Activated naive CD4-positive, alpha-beta T cell treated with anti-CD3 and anti-CD28 coated beads for 36 hours (primary cell): ENCODE measurements at places on chromosomes 3 and 15.

GRCh38 chr3:162141272-162141791 lies 644.7 kb downstream of the OTOL1 start:
- no peak for DNase-seq

DNA sequence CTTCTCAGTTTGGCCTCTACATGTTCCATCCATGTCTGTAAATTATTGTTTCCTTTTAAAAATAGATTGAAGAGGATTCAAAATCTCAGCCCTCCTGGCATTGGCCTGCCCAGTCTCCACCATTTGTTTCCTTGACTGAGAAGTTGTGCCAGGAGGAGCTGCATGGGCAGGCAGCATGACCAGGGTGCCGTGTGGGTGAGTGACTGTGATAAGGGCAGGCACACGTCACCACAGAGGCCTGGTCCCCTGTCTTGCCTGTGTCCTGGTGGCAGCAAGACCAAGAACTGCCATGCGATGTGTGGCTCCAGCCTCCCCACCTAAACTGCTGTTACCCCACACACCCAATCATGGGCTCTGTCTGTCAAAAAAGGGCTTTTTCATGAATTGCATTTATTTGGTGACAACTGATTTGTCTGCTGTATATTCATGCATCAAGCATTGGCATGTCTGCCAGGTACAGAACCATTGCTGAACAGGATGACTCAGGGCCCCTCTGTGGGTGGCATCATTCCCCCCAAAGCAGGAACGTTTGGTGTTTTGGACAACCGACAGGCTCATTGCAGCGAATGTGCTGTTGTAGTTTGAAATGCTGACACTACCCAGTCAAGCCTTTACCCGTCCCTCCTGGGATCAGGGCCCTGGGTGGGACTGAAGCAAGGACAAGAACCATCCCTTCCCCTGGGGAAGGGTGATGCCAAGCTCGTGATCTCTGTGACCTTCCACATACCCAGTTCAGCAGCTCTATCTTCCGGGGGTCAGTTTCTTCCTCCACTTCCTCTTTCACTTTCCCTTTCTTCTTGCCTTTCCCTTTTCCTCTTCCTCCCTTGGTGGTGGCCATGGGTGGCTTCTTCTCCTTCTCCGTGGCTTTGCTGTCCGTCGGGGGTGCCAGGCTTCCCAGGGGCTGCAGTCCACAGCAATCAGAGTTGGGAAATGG lies 51.6 kb downstream of the TRPM1 start:
- DNase-seq, result no peak

DNA sequence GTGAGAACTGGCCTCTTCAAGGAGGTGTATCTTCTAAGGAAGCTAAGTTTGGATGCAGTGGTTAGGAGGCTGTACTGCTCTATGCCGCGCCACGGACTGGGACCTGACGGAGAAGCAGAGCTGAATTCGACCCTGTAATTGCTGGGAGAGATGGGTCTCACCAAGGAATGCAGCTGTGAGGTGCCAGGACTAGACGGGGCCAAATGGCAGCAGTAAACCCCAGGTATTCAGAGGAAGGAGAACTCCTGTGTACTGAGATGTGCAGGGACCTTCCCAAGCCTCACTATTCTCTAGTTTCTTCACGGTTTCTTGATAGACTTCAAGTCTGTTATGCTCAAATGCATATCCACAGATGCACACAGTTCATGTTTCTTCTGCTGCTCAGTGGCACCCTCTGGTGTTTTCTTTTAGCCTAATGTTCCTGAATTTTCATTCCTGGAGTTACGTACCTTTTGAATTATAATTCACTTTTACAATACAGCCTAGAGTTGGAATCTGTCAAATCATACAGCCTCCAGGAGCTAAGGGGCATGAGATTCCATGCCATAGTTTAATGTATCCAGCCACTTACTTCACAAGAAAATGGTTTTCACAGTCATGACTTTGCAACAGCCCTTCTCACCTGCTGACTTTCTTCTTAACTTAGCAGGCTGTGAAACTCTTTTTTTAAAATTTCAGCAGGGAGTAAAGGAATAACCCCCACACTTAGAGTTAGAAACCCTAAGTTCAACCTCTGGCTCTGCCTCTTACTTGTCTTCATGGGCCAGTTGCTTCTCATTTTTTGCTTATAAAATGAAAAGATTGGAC lies 61.8 kb downstream of the GLDN start:
- DNase-seq, result no peak

DNA sequence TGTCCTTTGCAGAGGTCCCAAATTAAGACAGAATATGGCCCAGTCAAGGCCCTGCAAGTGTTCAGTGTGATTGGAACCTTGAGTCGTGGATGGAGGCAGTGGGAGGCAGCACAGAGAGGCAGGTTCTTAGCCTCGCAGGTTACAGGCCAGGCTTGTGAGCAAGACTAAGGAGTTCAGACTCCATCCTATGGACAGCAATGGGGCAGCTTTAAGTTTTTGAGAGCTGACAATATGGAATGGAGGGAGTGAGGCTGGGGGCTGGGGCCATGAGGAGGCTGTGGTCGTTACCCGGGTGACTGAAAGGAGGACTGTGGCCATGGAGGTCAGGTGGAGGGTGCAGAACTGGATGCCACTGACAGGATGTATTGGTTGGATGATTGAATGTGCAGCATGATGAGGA lies 74.1 kb upstream of the PRR23C start:
- no peak for DNase-seq

- no peak for DNase-seq
Observed at GRCh38 chr15:53312707-53313106, 446.8 kb downstream of the WDR72 start.

- DNase-seq, result no peak
Observed at GRCh38 chr3:163971861-163972260, 1106.4 kb downstream of the SI start.

DNA sequence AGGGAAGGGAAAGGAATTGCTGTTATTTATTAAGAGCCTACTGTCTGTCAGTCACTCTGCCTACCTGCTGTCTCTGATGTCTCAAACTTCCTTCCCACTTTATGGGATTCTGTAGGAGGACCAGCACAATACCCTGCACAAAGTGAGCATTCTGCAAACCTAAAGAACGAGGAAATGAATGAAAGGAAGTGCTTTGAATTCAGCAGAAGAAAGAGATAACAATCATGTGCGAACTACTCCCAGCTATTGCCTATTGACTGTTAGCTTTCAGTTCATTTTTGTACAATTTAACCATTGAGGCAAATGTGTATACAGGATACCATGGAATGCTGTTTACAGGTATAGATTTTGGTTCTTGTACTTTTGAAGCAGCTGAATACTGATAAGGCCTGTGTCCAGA lies 66.8 kb downstream of the CMSS1 start:
- DNase-seq, result no peak

- no peak for DNase-seq
Observed at GRCh38 chr3:81161851-81162250, 599.6 kb downstream of the GBE1 start.

GRCh38 chr15:81105545-81105944 lies 28.5 kb upstream of the CFAP161 start:
- DNase-seq, result no peak

DNA sequence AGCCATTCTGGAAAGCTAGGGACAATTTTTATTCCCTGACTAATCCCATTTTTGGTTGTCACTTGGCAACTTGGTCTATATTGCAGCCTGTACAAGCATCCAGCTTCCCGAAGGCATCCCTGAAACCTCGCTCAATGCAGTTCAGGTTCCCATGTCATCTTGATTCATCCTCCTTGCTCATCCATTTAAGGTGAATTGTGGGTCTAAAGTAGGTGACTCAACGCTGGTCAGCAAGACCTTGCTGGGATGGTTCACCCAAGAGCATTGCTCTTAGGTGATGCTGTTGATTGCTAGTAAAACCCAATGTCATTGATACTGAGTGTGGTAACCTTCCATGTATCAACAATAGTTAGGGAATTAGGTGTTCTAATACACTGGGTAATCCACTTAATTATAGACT lies 13.1 kb upstream of the RAB8B start:
- no peak for DNase-seq
